NCI-H2029 treated with DMSO at 0.1 percent for 48 hours (cell line): ENCODE measurements at places on chromosomes 11 and 22.
A peak's percentile ranks its signal among the peaks of the same experiment; 100 is the strongest.

DNA sequence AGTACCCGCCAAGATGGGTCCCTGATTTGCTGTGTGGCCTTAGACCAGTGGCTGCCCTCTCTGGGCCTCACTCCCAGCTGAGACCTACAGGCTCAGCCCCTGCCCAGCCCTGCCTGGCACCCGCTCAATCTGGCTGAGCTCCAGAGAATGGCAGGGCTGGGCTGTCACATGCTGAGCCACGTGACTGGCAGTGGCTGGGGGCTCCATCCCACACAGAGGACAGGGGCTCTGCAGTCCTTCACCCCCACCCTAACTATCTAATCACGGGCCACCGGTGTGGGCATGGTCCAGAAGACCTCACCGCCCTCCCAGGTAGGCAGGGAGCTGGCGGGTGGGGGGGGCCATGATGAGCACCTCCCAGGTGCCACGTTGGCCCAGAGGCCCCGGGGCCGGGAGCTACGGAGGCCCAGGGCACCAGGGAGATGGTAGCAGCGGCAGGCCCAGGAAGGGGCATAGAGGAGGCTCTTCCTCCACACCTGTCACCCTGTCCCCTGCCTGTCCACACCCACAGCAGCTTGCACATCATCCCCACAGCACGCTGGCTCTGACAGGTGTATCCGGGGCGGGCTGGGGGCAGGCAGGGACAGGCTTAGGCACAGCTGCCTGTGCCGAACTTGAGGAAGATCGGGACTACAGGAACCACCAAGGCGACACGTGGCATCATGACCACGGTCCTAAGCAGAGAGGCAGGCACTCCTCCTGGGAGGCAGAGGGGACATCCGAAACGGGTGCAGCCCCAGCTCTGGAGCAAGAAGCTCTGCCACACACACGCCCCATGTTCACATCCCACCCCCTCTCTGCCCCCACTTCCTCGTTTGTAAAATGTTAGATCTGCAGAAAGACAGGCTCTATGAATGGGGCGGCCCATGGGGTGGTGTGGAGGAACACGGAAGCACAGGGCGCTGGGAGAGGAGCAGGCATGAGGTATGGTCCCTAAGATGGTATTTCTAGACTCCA is 1.5 kb upstream of the ALDH3B1 start:
- DNase-seq, result peak; percentile 15

DNA sequence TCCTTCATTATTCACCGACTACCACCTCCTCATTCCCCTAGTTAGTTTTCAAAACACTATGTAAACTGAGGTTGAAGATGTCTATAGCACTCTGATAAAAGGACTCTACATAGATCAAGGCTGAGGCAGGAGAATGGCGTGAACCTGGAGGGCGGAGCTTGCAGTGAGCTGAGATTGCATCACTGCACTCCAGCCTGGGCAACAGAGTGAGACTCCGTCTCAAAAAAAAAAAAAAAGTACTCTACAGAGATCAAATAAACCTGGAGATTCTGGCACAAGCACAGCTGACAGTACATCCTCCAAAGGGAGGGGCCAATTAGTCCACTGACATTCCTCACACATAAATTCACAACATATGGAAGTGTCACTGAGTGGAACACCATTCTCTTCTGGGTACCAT is 31.0 kb downstream of the TSG101 start:
- no peak for DNase-seq

DNA sequence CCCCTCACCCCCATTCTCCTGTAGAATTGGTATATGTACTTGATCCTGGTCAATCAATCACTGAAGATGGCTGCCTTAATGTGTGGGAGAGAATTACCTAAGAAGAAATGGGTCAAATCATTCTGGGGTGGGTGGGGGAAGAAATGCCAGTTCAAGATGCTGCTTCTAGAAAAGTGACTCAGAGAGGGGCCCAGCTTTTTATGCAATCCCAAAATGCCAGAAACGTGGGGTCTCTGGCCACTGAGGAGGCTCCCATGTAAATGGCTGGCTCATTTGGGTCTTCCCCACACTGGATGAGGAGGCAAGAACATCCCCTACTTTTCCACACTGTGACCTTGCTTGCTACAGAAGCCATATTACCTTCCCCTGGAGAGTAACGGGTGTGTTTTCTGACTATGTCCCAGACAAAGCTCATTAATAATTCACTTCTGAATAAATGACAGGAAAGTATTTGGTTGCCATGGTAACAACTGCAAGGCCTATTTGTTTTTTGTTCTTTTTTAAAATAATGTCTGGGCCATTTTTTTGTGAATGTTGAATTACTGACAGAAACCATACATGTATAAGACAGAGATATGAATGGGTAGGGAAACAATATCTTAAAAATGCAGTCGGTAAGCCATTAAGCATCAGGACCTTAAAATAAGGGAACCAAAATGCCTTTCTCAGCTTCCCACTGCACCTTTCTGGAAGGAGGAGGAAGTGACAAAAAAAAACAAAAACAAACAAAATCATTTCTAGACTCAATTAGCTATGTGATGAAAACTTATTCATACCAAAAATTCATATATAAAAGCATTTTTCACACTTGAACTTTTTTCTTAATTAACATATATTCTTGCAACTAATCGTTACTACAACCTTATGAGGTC is 32.0 kb downstream of the SLC1A2 start:
- no peak for DNase-seq

DNA sequence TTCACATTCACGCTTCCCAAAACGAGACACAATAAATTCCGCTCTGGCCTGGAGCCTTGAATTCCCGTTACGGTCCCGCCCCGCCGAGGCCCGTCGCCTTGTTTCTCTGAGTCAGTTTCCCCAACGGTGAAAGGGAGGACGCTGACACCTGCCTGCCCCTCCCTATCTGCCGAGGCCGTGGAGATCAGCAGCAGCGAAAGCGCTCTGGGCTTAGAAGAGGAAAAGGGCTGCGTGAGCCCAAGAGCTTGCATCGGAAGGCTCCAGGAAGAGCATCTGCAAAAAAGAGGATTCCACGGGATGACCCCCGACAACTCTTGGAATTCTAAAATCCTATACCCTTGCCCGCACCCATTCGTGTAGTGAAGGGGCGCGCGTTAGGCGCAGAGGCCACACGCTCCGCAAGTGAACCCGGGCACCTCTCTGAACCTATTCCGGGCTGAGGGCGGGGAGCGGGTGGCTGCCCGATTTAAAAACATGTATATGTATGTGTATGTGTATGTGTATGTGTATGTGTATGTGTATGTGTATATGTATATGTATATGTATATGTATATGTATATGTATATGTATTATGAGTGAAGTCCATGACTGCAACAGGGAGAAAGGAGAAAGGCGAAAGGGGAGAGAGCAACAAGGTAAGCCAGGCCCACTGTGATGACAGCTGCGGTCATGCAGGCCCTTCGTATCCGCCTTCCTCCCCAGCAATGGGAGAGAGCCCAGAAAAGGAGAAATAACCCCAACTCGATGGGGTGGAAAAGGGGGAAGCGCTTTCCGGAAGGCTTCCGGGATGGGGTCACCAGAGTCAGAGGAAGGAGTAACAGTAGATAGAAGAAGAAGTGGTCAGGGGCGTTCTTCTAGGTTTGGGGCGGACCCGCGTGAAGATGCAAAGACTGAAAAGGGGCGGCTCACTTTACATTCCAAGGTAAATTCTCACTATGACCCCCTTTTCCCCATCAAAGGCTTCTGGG is 948 bp upstream of the MRTFA start:
- no peak for DNase-seq

DNA sequence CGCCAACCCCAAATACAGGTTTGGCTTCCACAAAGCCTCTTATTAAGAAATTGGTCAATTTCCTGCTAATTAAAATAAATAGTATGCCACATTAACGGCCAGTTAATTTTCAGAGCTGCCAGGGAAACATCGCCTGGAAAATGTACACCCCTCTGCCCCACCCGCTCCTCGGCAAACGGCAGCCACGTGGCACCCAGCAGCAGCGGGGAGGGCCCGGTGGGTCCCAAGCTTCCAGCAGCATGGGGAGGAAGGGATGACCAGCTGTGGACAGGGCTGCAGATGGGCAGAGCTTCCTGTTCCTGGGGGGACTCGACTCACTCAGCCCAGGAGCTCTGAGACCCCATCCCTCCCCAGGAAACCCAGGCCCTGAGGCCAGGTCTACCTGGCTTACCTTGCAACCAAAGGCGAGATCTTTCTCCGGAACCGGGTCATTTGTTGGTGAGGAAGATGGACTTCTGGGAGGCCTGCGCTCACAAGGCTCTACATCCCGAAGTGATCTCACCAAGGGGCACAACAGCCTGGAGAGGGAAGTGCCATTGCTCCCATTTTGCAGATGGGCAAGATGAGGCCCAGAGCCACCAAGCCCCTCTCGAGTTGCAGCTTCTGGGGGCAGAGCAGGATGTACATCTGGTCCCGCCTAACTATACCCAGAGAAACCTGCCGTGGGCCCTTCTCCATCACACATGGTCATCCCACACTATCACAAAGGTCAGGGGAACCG is 68.3 kb downstream of the IGLL1 start:
- DNase-seq, result no peak

- DNase-seq, result no peak
Observed at GRCh38 chr22:35432228-35432905, 32.4 kb downstream of the MCM5 start.
